Cerebellum (tissue), 4 donors: ENCODE measurements at places on chromosomes 13 and 19.

DNA sequence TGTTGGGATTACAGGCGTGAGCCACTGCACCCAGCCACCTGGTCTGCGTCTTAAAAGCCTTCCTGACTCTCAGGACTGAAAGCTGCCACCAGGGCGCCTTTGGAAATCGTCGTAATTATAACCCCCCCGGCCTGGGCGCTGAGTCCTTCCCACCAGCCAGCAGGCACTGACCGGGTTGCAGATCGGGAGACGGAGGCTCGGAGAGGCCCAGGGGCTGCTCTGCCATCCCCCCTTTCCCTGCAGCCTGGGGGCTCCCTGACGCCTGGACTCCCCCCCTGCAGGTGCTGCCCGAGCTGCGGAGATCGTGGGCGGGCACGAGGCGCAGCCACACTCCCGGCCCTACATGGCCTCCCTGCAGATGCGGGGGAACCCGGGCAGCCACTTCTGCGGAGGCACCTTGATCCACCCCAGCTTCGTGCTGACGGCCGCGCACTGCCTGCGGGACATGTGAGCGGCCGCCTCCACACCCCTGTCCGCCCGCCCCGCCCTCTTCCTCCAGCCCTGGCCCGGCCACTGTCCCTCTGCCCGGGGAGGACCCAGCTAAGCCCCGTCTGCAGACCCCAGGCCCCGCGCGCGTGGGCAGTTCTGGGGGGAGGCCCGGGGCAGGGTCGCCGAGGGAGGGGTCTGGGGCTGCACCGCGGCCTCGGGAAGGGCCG lies 2.5 kb downstream of the PRTN3 start:
- no peak for DNase-seq

DNA sequence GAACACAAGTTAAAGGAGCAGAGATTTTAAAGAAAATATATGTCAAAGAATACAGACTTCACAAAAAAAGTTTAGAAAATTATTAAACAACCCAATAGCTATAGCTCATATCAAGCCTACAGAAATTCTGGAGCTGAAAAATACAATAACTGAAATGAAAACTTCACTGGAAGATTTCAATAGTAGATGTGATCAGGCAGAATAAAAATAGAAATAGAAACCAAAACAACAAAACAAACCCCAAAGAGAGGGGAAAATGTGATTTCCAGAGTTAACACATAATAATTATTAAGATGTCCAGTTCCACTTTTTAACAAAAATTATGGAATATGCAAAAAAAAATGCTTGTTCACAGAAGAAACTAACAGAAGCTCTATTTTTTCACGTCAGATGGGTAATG lies 23.6 kb downstream of the LRRC63 start:
- no peak for DNase-seq

DNA sequence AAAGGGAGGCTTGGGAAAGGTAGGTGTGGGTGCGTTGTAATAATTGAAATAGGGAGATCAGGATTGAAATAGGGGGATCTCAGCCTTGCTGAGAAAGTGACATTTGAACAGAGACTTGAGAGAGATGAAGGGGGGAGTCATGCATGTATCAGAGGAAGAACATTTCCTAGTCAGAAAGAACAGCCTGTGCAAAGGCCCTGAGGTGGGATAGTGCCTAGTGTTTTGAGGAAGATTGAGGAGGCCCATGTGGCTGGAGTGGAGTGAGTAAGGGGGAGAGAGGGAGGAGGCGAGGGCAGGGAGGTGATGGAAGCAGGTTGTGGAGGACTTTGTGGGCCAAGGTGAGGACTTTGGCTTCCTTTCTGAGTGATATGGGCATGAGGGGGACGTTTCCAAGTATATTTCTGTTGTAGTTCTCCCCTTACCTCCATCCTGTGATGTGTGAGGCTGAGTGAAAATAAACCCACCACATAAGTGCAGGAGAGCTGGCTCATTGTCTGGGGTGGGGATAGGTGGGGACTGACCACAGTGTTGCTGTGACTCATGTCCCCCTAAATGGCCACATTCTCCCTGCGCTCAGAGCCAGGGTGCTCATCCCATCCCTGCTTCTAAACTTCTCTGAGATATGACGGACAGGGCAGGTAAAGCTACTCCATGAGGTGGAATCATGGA lies 17.8 kb downstream of the ACTL9 start:
- no peak for DNase-seq

DNA sequence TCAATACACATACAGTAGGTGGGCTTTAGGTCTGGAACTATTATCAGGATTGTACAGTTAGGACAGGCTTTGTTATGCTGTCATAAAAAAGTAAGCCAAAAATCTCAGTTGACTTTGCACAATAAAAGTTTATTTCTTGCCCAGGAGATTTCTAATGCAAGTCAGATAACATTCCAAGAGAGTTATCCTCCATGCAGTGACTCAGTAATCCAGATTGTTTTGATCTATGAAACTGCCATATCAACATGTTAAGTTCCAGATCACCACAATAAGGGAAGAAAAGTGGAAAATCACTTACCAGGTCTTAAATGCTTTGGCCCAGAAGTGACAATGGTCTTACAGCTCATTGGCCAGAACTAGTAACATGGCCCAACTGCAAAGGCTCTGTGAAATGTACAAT lies 636.2 kb upstream of the KLF12 start:
- DNase-seq, result no peak

GRCh38 chr19:16191216-16191908 lies 6.2 kb downstream of the FAM32A start:
- no peak for DNase-seq

DNA sequence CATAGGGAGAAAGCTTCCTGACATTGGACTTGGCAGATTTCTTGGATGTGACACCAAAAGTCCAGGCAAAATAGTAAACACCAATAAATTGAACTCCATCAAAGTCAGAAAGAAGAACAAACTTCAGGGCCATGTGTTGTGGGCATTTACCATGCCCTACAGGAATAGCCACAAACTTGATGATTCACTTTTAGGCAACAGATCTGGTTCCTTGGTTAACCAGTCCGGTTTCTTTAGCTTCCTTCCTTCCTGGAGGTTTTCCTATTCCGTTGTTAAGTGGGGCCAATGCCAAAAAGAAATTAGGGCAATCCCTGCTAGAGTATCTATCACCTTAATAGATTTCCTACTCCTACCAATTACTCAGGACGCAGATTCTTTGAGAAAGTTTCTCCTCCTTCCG lies 25.2 kb downstream of the IGFL1 start:
- no peak for DNase-seq

DNA sequence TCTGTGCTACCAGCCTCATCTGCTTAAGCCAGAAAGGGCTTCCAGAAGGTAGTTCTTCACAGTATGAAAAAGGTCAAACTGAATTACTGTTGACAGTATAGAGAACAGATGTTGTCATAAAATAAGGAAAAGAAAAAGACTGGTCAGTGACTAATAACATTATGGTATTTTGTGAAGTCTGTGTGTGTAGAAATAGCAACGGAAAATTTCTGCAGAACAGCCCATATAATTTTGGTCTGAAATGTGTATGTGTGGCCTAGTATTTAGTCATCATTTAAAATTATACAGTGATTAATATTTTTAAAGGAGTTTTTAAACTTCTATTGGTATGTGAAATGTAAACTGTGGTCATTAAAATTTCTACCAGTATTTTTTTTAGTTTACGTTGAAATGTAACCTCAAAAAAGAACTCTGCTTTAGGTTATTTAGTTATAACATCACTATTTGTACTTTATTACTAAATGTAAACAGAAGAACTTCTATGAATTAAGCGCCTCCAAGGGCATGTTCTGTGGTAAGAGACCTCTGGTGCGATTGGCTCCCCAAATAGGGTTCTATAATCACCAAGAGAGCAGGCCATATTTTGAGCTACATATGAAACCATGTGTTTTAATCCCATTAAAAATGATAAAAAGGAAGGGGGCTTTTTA lies 3.3 kb upstream of the GPR183 start:
- no peak for DNase-seq
